ENCODE measurements at places on chromosomes 7 and 10.

GRCh38 chr10:1546431-1547110, 190.8 kb downstream of the ADARB2 start:
- DNase-seq: no peak

DNA sequence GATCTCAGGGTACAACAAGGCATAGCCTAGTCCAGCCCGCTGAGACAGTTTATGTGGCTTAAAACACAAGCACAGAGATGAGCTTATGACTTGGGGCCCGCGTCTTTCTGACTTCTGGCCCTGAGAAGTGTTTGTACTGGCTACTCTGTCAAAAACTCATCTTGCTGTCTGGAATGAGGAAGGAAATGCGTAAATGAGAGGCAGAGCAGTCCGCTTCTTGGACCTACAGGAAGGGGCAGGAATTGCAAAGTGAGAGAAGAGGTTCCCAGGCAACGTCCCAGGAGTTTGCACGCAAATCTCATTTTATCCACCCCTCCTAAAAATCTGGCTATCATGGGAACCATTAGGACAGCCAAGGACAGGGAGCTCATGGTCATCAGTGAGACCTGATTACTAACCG, 5.5 kb downstream of the ANXA11 start:
- no peak for DNase-seq

DNA sequence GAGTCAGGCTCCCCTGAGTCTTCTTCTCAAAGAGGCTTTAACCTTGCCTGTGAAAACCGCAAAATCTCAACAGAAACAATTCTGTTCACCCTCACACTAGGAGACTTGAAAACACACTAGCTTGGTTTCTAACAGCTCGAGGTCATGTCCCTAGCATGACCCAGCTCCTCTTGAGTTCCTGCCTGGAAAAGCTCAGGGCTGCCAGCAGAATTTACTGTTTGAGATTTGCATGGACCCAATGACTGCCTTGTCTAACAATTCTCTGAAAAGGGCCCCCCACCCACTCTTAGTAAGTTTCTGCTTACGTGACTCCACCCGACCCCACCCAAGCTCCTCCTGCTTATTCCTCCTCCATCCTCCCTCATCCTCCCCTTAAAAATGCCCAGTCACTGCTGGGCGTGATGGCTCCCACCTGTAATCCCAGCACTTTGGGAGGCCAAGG, 85.1 kb upstream of the KMT2C start:
- DNase-seq: no peak

GRCh38 chr10:99975106-99975829, 34.5 kb downstream of the DNMBP start:
- no peak for DNase-seq

DNA sequence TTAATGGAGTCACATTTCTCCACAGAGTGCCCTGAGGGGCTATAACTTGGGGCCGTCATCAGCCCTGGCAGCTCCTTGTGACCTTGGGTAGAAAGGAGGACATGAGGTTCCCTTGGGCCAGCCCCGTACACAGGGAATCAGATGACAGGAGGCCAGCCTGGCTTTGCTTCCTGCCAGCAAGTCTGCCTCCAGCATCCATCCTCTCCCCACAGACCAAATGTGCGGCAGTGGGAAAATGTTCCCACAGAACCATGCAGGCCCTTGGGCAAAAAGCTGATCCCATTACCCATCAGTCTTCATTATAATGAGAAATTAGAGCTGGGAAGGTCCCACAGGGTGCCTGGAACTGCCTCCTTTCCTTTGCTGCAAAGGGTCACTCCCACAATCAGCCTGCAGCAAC, 908.3 kb downstream of the GRID1 start:
- no peak for DNase-seq
